Stimulated activated CD4-positive, alpha-beta T cell treated with anti-CD3 and anti-CD28 coated beads, Interleukin-12 subunit alpha, Interleukin-12 subunit beta, amount 100 ng/mL, for 4 hours (primary cell): ENCODE measurements at places on chromosomes 16 and 17.

- no peak for DNase-seq
Observed at GRCh38 chr17:40301315-40301714, 7.7 kb upstream of the RARA start.

GRCh38 chr17:2191227-2191626, 112.4 kb downstream of the SMG6 start:
- DNase-seq: no peak

DNA sequence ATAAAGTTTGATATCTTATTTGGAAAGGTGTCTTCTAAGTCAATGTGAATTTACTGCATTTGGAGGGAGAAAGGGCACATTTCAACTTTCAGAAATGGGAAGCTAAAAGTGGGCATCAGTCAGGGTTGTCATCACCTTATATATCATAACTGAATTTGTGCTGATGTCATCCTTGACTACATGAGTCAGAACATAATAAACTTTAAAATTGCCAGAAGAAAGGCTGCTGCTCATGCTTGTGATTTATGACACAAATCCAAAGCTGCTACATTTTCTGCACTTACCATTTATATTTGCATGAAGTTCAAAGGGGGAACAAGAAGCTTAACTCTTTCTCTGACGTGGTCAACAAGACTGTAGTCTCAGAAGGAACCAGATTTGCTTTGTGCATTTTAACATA, 196.6 kb downstream of the UTP18 start:
- DNase-seq: no peak

GRCh38 chr16:75379911-75380847, 53.1 kb downstream of the CFDP1 start:
- peak; percentile 20 for DNase-seq

DNA sequence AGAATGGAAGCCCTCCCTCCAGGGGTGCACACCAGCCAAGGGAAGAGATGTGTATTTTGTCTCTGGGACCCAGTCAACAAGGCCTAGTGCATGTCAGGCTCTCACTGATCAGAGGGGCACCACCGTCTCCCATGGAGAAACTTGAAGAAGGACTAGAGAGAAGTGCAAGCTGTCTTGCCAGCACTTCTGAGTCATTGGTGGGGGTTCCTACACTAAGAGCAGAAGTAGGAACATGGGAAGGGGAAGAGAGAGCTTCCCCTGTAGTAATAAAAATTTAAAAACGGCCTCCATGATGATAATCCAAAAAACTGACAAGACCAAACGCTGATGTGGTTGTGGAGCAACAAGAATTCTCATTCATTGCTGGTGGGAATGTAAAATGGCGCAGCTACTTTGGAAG, 46.3 kb downstream of the DYNLRB2 start:
- DNase-seq: no peak
